NCI-H1417 (cell line): ENCODE measurements at places on chromosomes 16 and 17.

GRCh38 chr17:44850612-44851011 is 2.9 kb downstream of the HIGD1B start:
- DNase-seq, result no peak

DNA sequence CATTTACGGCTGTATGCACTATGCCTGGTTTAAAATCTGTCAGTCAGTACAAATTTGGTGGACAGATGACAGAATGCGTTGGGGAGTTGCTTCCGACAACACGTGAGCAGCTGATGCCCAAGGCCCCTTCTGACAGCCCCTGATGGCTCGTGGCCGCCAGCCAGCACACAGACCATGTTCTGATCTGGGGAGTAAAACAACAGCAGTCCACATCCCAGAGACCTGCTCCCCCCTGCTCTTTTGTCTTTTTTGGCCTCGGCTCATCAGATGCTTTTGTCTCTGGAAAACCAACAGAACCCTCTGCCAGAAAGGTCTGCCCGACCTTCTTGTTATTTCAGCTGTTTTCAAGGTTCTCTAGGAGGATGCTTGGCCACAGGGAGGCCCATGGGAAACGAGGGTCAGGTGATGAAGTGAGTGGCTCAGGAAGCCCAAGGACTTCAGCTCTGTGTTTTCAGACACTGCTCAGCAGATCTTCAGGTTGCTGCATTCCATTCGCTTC is 10.8 kb downstream of the ARSG start:
- no peak for DNase-seq

GRCh38 chr17:82200743-82201497 is 11.7 kb downstream of the CCDC57 start:
- no peak for DNase-seq

DNA sequence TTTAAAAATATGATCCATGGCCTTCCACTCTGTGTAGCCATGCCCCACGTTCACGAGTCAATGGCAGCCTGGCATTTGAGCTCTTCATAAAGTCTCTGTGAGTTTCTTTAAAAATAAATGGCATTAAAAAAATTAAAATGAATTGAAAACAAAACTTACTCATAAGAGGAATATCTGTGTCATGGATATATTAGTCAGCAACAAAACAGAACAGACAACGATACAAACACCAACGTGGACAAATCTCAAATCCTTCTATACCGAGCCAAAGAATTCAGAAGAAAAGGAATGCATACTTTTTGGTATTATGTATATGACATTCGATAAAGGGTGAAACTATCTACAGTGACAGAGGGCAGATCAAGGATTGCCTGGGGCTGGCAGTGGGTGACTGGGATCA is 8.2 kb upstream of the CMIP start:
- no peak for DNase-seq

DNA sequence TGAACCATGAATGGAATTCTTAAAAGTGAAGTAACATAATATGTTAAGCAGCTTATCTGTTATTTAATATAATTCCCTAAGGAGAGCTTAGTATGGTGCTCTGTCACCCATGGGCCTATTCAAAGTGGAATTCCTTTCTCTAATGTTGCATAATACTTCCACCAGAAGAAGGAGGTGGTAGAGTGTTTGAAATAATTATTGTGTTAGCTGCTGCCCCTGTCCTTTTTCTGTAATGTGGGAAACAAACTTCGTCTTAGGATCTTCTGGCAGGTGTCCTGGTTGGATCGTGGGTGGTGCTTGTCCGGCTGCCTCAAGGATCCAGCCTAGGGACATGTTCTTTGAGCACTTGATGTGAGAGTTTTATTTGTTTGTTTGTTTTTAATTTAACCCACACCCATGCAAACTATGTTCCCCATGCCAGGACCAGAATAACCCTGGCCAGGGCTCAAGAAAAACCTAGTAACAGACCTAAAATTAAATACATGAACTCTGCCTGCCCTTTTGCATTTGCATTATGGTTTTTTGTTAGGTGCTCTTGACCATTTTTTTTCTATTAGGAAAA is 46.1 kb downstream of the ZNRF1 start:
- DNase-seq, result no peak

- no peak for DNase-seq
These were observed 98.3 kb downstream of the CMIP start for GRCh38 chr16:81542609-81543570.

DNA sequence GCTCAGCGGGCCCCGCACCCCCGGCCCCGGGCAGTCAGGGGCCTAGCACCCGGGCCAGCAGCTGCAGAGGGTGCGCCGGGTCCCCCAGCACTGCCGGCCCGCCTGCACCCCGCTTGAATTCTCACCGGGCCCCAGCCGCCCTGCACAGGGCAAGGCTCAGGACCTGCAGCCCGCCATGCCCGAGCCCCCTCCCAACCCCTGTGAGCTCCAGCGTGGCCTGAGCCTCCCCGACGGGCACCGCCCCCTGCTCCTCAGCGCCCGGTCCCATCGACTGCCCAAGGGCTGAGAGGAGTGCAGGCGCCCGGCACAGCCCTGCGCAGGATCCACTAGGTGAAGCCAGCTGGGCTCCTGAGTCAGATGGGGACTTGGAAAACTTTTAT is 1.7 kb upstream of the BRCA1 start:
- no peak for DNase-seq

DNA sequence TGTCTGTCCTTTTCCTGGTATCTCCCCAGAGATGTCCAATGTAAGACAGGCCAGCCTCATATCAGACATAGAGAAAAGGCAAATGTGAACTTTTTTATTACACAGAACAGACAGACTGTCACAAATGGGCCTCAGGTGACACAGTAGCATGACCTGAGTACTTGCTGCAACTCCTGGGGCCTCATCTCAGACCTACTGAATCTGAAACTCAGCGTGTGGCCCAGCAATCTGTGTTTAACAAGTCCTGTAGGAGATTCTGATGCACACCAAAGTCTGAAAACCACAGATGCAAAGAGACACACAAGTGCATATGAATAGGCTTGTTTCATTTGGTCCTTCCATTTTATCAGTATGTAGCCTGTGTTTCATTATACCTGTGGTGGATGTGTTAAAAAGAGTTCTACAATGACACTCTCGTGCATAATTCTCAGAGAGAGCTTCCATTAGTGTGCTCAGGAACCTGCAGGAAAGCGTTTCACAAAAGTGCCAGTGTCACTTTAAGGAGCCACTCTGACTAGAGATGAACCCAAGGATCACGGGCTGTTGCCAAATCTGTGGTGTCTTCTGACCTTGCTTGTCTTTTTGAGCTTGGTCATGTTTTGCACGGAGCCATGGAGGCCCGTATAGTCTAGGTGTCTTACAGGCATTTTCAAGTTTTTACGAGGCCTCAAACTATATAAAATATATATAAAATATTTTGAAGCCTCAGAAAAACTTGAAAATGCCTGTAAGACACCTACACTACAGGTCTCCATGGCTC is 33.8 kb upstream of the NF1 start:
- no peak for DNase-seq

GRCh38 chr17:57898487-57899311 is 48.9 kb upstream of the MRPS23 start:
- no peak for DNase-seq

GRCh38 chr17:6505425-6506142 is 50.8 kb downstream of the PITPNM3 start:
- DNase-seq, result no peak

DNA sequence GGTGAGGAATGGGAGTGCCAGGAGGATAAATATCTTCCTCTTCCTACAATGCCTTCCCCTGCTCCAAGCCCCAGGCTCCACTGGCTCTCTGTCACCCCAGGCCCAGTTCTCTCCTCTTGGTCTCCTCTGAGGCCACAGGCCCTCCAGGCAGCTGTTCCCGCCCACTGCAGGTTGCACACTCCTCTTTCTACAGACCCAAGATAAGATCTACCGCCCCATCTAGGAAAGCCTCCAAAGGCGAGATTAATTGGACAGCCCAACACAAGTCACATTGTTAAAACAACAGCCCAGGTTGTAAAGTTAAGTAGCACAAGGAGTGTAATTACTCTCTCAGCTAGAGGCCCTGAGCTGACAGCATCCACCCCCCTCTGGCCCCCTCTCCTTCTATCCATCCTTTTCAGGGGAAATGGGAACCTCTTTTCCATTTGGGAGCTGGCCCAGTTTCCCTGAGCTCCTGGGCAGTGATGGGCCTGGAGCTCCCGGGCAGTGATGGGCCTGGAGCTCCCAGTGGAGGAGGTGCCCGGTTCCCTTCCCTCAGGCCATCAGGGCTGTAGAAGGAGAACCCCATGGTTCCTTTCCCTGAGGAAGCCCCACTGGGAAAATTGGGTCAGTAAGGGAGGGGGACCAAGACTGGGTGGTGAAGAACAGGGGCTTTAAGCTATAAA is 7.3 kb downstream of the DLX4 start:
- no peak for DNase-seq

DNA sequence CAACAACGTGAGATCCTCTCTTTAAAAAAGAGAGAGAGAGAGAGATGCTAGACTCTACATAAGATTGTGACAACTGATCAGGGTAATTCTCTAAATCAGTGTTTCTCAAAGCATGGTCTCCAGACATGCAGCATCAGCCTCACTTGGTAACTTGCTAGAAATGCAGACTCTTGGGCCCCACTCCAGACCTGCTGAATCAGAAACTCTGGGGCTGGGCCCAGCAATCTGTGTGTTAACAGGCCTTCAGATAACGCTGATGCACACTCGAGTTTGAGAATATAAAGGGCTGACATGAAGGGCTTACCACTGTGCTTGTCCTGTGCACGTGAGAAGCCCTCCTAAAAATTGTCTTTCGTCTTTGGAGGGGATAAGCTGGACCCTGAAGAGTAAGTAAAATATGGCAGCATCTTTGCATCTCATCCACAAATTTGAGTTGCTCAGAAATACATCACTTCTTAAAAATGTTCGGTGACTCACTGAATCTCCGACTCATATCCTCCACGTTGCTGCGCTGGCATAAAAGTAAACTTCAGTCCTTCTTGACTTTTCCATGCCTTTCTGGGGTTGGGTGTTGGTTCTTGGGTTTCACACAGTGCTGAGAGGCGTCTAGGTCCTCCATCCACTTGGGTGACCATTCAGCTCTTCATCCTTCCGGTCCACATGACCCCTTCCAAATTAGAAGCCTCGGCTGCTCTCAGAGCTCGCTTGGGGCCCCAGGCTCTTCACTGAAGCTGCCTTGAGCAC is 26.1 kb upstream of the KDM8 start:
- DNase-seq, result no peak

DNA sequence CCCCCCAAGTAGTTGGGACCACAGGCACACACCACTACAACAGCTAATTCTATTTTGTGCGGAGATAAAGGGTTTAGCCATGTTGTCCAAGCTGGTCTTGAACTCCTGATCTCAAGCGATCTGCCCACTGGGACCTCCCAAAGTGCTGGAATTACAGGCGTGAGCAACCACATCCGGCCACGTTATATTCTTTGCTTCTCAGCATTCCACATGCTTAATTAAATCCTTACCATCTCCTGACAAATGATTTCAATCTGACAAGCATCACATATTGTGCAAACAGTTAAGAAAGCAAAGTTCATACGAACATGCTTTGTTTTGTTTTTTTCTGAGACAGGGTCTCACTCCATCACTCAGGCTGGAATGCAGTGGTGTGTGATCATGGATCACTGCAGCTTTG is 18.2 kb downstream of the HIGD1B start:
- no peak for DNase-seq

- DNase-seq, result no peak
These were observed 680.3 kb upstream of the SOX9 start for GRCh38 chr17:71440513-71440912.

GRCh38 chr16:621526-622105 is 9.2 kb upstream of the WFIKKN1 start:
- no peak for DNase-seq

DNA sequence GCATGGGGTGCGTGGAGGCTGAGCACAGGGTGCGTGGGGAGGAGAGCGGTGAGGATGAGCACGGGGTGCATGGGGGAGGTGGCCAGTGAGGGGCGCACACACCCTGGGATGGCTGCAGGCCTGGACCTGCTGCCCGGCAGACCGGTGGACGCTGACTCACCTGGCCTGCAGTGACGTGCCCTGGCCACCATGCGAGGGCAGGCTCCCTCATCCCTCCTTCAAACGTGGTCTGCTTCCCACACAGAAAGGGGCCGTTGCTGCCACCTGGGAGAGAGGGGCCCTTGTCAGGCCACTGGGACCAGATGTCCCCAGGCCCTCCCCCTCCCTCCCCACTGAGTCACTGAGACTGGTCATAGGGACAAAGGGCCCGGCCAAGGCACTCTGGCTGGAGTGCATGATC is 20.1 kb upstream of the APRT start:
- no peak for DNase-seq

- peak; percentile 93 for DNase-seq
These were observed 797 bp downstream of the PRCD start for GRCh38 chr17:76540381-76541300.

- DNase-seq, result no peak
These were observed 2.4 kb downstream of the TBC1D24 start for GRCh38 chr16:2477327-2477726.

- no peak for DNase-seq
These were observed 38.1 kb downstream of the WSB1 start for GRCh38 chr17:27332047-27332393.

GRCh38 chr16:74199066-74199841 is 97.4 kb upstream of the PSMD7 start:
- DNase-seq, result no peak

GRCh38 chr17:63293323-63294075 is 152.6 kb downstream of the CYB561 start:
- DNase-seq, result no peak

DNA sequence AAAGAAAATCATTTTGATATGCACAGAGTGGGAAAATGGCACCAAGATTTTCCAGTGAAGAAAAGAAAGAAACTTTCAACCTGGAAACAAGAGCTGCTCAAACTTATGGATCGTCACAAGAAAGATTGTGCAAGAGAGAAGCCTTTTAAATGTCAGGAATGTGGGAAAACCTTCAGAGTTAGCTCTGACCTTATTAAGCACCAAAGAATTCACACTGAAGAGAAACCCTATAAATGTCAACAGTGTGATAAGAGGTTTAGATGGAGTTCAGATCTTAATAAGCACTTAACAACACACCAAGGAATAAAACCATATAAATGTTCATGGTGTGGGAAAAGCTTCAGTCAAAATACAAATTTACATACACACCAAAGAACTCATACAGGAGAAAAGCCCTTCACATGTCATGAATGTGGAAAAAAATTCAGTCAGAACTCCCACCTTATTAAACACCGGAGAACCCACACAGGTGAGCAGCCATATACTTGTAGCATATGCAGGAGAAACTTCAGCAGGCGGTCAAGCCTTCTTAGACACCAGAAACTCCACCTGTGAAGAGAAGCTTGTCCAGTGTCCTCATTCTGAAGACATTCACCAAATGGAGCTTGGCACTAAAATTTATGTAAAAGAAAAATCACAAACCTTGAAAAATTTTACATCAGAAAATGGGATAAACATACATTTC is 12.2 kb downstream of the ZNF75A start:
- DNase-seq, result no peak
